ENCODE measurements at places on chromosomes 7 and 10. TPM values are rescaled to one million over a fixed set of nuclear protein-coding genes. Genes with fewer than 3 reads are reported as not detected.

GRCh38 chr10:97718178-97718577, 4.6 kb downstream of the MARVELD1 start:
- DNase-seq = no peak

GRCh38 chr10:101577121-101577871, 10.8 kb downstream of the POLL start:
- no peak for DNase-seq

DNA sequence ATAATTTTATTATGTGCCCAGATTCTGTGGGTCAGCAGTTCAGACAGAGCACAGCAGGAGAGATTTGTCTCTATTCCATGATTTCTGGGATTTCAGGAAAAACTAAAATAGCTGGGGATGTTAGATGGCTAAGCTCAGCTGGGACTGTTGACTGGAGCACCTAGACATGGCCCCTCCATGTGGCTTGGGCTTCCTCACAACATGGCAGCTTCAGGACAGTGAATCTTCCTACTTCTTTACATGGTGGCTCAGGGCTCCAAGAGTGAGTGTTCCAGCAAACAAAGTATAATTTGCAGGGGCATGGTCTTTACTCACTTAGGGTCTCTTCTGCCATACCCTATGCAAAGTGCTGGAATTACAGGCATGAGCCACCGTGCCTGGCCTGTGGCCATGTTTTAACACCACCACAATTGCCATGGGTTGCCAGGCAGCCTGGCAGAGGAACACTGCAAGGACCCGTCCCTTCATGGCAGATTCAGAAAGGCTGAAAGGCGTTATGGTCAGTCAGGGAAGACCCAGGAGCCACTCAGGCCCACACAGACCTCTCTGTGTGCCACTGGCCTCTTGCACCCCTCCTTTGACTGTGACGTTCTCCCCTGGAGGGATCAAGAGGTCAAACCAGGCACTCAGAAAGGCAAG, 50.8 kb upstream of the ZMIZ1 start:
- peak; percentile 33 for DNase-seq

GRCh38 chr7:45143616-45144015, 14.0 kb upstream of the RAMP3 start:
- no peak for DNase-seq

- DNase-seq = peak; percentile 21
Observed at GRCh38 chr10:80468002-80468401, 13.9 kb downstream of the TSPAN14 start.

DNA sequence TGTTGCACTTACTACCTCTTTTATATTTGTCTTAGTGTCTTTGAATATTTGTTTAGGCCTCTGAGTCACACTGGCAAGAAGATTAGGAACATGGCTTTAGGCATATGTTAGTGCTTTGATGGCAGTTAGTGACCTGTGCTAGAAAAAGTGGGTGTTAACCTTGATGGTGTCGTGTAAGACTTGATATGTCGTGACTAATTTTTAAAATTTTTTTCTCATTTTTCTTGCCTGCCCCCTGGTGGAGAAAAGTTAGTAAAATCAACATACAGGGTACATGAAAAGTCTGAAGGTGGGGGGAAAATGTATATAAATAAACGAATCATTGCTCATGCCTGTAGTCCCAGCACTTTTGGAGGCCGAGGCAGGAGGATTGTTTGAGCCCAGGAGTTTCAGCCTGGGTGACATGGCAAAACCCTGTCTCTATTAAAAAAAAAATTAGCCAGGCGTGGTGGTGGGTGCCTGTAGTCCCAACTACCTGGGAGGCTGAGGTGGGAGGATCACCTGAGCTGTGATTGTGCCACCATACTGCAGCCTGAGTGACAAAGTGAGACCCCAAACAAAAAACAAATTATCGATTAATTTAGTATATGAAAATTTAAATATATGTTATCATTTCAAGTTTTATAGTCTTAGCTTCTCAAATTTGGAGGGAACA, 44.6 kb downstream of the TAX1BP1 start:
- no peak for DNase-seq

- DNase-seq = no peak
Observed at GRCh38 chr7:91694351-91694841, 186.1 kb downstream of the MTERF1 start.

- DNase-seq = peak; percentile 33
Observed at GRCh38 chr7:128912281-128912680, 1.8 kb upstream of the KCP start.

GRCh38 chr7:36161996-36162395, 8.9 kb downstream of the EEPD1 start:
- no peak for DNase-seq

DNA sequence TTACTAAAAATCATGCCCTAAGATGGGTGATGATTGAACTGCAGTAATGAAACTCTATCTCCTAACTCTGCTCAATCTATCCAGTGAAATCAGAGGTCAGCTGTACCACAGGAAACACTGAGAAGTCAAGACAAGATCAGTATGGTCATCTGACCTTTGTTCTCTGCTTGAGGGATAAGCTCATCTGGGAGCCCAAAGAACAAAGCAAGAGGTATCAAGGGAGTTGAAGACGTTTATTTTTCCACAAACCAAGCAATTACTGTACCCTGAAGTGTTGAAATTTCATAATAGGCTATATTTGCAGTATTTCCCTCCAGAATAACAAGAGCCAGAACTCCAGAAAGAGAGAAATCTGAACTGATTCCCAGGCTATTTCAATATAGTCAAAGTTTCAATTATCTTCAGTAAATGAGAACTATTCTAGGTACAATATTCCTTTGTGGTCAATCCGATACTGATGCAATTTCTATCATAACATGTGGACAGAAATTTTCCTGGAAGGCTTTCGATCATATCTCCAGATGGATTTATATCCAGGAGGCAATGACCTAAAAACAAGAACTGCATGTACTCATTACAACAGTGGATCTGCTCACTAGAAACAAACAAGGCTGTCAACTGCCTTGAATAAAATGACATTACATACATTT, 345.3 kb downstream of the TNS3 start:
- no peak for DNase-seq

- no peak for DNase-seq
Observed at GRCh38 chr10:114304571-114305421, 65.7 kb downstream of the VWA2 start.

DNA sequence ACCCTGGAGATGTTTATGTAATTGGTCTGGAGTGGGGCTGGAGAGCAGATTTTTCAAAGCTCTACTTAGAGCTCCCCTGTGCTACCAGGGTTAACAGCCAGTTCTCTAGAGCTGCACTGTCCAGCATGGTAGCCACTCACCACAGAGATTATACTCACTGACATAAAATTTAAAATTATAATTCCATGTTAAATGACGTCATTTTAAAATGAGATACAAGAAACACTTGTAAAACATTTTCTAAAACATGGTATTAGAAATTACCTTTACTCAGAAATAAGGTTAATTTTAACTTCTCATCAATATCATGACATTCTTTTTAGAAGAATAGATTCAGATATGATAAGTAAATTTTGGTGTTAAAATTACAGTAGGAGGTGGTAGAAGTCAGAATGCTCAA, 306.2 kb upstream of the LRRN3 start:
- DNase-seq = no peak

GRCh38 chr10:108980869-108981268, 942.4 kb downstream of the XPNPEP1 start:
- no peak for DNase-seq

DNA sequence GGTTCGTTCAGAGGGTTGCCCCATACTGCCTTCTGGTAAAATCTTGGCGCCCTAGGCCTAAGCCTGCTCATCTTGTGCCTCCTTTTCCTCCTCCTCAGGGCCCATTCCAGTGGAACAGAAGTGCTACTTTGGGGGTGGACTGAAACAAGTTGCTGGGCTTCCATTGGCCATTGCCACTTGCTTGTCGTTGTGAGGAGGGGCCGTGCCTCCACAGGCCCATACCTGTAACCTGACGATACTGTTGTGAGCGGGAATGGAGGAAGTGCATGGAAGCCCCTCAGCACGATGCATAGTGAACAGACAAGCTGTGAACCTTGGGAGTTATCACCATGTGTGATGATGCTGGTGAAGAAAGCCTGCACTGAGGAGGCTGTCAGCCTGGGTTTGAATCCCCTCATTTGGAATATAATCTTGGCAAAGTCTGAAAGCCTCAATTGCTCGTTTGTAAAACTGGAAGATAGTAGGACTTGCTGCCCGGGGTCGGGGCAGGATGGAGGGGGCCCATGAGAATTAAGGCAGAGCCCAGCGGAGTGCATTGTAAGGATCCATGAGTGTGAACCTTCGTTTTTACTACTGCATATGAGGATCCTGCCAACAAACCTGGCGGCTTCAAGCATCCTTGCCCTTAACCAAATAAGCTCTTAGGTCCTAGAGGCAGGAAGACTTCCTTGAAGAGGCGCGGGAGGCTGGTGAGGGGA, 671 bp upstream of the PAPSS2 start:
- no peak for DNase-seq

GRCh38 chr10:114538181-114538906, 119.7 kb downstream of the ABLIM1 start:
- no peak for DNase-seq

GRCh38 chr10:71321386-71321785, 2.3 kb downstream of the SLC29A3 start:
- no peak for DNase-seq

DNA sequence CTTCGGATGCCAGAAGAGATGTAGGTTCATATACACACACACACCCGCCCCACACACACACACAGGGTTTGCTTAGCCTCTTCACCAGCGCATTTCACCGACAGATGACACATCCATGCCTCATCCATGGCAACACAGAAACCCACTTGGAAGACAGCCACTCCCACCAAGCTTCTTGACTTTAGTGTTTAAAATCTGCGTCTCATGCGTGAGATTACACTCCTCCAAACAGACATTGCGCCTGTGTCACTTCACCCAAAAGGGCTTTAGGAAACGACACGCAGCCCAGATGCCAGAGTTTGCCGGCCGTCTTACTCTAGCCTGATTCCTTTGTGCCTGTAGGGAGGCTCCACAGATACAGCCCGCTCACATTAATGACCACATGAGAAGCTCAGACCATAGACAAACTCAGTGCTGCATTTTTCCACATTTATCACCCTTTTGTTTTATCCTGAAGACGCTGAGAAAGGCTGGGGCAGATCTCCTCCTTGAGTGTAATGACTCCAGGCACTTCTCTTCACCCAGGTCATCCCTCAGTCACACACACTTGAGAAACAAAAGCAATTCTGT, 73.8 kb downstream of the DIP2C start:
- DNase-seq = no peak

- no peak for DNase-seq
Observed at GRCh38 chr10:75295868-75296441, 60.2 kb upstream of the COMTD1 start.

DNA sequence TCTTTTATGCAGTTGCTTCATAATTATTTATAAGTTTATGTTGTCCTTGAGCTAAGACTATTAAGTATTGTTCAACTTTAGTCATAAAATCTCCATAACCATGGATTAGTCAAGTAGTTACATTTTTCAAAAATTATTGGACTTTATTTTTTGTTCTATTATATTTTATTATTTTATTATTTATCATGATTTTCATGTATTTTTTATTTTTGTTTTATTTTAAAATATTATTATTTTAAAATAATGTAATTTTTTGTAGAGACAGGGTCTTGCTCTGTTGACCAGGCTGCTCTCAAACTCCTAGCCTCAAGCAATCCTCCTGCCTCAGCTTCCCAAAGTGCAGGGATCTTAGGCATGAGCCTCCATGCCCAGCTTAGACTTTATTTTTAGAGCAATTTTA, 102.3 kb downstream of the NOC3L start:
- no peak for DNase-seq

The HOXA6 gene
- total RNA-seq = 15.8 TPM

The OR2A12 gene
- not detected for total RNA-seq

The ERVW-1 gene
- total RNA-seq = 0.22 TPM

The URGCP gene
- 42.8 TPM for total RNA-seq

The AQP1 gene
- total RNA-seq = 864 TPM

The KNDC1 gene
- 7.1 TPM for total RNA-seq

The GIMAP6 gene
- 32.7 TPM for total RNA-seq

The OR9A2 gene
- 0.71 TPM for total RNA-seq

The C10orf71 gene
- 0.18 TPM for total RNA-seq

The GPNMB gene
- 145 TPM for total RNA-seq

The VKORC1L1 gene
- 23.4 TPM for total RNA-seq

The ANLN gene
- total RNA-seq = 2.4 TPM

The ZDHHC4 gene
- 41.4 TPM for total RNA-seq

The ARHGEF5 gene
- total RNA-seq = 12.8 TPM
